ENCODE measurements at places on chromosomes 13 and 19.

DNA sequence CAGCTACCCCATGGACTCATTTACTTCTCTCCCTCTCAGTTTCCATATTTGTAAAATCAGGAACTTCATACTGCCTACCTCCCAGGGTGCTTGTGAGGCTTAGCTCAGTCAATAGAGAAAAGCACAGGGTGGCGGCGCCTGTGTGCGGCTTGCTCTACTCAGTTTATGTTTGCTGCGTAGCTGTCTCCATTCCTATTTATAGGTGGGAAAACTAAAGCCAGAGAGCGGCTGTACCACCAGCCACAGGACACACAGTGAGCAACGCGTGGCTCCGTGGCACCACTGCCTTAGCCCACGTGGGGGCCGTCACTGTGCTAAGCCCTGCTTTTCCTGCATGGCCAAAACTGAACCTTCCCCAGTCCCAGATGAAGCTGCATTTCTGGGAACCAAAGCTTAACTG lies 292.4 kb downstream of the TEX29 start:
- no peak for DNase-seq

DNA sequence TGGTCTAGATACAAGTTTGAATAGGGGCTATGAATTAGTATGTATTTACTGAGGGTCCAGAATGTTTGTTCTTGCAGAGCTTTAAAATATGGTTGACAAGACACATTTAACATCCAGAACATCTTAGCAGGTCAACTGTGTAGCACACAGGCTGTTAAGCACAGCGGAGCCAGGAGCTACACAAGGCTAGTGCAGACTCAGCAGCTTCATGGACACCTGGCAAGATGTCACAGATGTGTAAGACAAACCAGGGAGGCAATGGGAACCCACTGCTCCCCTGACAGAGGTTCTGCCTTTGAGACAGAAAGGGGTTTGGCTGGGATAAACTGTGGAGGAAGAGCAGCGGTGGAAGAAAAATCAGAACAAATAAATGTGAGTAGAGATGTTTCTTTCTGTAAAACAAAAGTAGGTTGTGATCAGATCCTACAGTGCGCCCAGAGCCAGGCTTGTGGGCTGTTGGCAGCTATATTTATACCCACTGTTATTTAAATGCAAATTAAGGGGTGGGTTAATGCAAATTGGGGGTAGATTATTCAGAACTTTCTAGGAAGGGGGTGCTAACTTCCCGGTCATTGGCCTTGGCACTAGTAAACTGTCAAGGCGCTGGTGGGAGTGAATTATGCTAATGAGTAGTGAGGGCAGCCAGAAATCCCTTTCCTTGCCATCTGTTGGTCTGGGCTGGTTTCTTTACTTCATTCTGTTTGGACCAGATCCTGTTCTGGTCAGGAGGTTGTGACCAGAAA lies 33.0 kb downstream of the MIPEP start:
- DNase-seq: no peak

- no peak for DNase-seq
Observed at GRCh38 chr19:20385061-20385460, 180.5 kb downstream of the ZNF737 start.

- no peak for DNase-seq
Observed at GRCh38 chr19:3157096-3157845, 21.3 kb upstream of the S1PR4 start.

- no peak for DNase-seq
Observed at GRCh38 chr19:33713194-33713593, 83.5 kb upstream of the KCTD15 start.

- DNase-seq: no peak
Observed at GRCh38 chr19:49718511-49718910, 27.6 kb downstream of the CPT1C start.

DNA sequence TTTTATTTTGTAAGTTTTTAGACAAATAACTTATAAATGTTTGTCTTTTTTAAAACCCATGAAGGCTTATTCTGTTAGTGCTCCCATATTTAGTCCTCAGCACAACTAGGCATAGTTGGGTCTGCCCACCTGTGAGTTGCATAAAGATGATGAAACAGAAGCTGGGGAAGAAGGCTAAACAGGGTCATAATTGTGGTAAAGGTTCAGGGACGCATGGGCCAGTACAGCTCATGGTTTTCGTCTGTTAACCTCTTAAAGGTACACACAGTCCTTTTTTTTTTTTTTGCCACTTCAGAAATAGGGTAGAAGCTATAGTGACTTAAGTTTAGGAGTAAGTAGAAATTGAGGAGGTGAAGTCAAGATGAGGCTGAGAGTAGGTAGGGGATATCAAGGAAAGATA lies 58.3 kb downstream of the TM9SF2 start:
- no peak for DNase-seq

DNA sequence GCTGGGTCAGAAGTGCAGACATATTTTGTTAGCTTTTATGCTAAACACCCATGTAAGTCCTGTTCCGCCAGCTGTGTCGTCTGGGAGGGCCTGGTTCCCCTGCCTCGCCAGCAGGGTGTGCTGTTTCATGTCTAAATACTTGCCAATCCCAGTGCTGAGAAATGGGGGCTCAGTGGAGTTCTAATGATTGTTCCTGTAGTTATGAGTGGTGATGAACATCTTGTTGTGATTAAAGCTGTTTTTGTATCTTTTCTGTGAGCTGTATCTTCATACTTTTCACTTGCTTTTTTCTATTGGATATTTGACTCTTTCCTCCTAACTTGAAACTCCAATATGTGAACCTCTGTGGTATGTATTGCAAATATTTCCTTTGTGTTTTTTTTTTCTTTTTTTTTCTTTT lies 32.7 kb downstream of the KDM4B start:
- no peak for DNase-seq

DNA sequence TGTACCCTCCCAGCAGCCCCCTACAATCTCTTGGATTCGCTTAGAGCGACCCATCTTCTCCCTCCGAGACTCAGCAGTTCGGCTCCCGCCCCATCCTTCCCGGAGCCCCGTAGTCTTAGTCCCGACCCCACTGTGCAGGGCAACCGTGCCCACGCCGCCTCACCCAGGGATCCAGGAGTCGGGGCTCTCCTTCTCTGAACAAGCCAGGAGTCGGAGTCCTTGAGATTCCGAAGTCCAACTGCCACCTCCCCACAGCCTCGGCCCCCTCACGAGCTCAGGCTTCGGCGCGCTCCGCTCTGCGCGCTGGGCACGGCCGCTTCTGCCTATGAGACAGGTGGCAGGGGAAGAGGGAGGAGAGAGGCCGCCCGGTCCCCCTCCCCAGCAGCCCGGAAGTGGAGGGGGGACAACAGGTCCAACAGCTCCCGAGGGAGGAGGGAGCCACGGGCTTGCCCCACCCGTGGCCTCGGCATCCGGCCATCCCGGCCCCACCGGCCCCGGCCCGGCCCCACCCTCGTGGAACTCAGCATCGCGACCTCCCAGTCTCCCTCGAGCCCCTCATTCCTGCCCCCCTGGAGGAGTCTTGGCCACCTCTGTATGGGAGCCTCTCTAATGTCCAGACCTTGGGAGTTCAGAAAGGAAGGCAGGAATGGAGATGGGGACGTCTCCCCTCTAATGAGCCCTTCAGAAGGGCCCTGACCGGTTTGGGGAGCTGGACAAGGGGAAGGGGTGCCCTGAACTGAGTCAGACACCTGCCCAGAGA lies at the start of gene PHLDB3:
PHLDB3 (minus strand) TSS at position 321 of the 760 bp plus-strand sequence. CDS start 628 bp downstream, outside the sequence.
- DNase-seq: no peak

GRCh38 chr13:90613076-90613795 lies 734.3 kb upstream of the MIR17HG start:
- no peak for DNase-seq

GRCh38 chr13:39956036-39956435 lies 300.6 kb downstream of the COG6 start:
- DNase-seq: peak; percentile 36

DNA sequence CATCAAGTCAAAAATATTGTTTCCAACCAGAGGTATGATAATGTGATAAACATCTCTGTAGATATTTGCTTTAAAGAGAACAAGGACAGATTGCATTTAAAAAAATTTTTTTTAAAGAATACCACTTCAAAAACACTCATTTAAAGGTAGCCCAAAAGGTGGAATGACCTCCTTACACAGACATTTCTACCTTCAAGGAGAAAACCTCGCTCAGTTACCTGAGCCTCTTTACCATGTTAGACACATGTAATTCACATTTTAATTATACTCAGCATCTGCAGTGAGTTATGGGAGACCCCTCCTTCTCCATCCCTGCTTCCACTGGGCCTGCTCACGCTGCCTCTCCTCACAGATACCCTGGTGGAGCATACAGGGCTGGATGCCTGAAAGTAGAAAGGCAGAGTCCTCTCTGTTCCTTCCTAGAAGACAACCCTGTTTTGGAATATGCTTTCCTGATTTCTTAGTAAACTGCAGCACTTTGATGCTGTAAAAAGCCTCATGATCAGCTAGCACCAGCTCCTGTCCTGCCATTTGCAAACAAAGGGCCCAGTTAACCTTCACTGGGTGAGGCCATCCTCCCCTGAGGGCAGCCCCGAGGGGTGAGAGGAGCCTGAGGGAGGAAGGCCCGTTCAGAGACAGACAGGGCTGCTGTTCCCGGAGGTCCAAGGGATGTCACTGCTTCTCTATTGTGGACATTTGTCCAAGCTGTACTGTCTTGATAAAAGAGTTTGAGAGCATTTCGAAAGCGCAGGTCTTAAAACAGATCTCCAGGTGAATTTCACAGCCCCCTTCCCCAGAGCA lies 117.8 kb downstream of the IRS2 start:
- DNase-seq: no peak

GRCh38 chr19:46189971-46190888 lies 39.3 kb upstream of the IGFL1 start:
- no peak for DNase-seq

DNA sequence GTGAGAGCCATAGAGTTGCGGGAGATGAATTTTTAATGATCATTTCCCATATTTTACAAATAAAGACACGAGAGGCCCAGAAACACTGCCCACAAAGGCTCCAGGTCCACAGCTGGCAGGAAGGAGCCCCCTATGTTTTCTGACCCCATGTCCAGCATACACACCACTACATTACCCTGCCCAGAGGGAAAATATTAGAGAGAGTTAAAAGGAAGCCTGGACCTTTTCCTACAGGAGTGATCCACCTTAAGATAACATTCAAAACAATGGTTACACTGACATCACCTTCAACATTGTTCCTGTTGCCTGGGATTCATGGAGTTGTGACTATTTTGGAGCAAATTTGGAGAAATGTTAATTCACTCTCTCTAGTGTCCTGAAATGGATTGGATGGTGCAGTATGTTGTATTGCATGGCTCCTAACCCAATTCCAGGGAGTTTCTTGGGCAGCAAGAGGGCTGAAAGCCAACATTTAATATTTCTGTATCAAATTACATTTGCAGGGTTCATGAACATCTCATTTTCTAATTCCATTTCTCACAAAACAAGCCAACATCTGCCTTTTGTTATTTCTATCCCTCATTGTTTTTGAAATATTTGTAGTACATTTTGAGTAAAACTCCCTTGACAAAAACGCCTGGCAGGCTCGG lies 172.5 kb downstream of the DLEU7 start:
- DNase-seq: no peak

DNA sequence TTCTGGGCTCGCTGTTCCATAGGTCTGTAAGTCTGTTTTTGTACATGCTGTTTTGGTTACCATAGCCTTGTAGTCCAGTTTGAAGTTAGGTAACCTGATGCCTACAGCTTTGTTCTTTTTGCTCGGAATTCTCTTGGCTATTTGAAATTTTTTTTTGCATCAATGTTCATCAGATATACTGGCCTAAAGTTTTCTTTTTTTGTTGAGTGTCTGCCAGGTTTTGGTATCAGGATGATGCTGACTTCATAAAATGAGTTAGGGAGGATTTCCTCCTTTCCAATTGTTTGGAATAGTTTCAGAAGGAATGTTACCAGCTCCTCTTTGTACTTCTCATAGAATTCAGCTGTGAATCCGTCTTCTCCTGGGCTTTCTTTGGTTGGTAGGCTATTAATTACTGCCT lies 397.8 kb upstream of the HTR2A start:
- no peak for DNase-seq

DNA sequence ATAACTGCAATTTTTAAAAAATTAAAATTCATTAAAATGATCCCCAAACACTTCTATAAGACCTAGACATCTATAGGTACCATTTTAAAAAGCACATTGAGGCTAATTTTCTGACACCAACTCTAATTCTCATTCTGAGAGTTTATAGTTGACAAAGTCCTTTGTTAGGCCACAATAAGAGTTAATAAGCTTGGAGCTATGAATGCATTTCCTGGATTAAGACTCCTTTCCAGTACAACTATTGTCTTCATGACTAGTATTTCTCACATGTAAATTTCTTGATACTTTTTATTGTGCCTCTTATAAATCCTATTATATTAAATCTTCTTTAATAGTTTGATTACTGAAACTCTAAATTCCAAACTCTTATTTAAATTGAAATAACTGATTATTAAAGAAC lies 340.8 kb downstream of the KLF12 start:
- DNase-seq: no peak

DNA sequence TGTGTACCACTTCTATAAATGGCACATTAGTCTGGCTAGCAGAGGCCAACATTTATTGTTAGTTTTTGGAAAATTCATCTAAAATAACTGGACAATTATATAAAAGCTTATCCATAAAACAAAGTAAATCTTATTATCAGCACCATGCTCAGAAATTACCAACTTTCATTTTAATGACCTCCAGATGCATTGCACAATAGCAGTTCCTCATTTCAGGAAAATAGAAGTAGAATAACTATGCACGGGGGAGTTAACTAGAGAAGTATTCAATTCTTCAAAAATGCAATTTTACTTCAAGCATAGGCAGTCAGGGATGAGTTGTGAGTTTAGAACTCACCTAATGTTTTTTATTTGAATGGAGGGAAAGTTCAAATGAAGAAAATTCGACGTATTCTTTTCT lies 1023.5 kb downstream of the PCDH17 start:
- no peak for DNase-seq
